Upper lobe of left lung (tissue), 6 donors: ENCODE measurements at places on chromosomes 7 and 10. TPM values are rescaled to one million over a fixed set of nuclear protein-coding genes. Genes with fewer than 3 reads are reported as not detected.

- DNase-seq: no peak
Observed at GRCh38 chr7:108467391-108467790, 11.2 kb upstream of the NRCAM start.

- DNase-seq: no peak
Observed at GRCh38 chr10:128645486-128645885, 519.3 kb upstream of the MKI67 start.

GRCh38 chr7:42742318-42742717 lies 169.6 kb downstream of the C7orf25 start:
- DNase-seq: no peak

- no peak for DNase-seq
Observed at GRCh38 chr7:15407910-15408309, 153.9 kb downstream of the AGMO start.

Gene AGMO
- not detected for total RNA-seq

DNA sequence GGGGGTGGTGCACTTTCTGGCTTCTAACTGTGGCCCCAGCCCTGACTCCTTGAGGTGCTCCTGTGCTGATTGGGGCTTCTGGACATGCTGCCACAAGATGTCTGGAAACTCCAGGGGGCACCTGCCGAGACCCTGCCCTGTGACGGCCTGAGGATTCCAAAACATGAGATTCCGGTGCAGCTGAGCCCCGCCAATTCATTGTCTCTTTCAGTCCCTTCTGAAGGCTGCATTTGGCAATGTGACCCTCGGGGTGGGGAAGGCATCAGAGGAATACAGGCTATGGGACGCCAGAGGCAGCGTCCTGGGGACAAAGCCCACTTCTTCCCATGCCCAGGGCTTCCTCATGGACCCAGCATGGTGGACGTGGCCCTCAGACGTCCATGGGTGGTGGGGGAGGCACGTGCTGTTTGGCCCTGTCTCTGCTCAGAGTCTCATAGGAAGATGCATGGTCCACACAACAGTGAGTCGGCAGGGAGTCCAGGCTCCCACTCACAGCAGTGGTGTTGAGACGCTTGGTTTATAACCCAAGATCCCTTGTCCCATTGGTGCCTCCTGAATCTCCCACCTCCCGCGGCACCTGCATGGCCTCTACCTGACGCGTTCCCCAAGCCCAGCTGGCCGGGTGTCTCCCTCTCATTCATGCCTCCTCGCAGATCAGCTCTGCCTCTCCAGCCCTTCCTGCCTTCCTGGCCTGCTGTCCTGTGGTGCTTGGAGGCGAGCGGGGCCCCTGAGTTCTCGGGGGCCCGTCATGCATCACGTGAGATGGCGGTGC lies 129.9 kb downstream of the WDR37 start:
- peak; percentile 15 for DNase-seq

Gene SLK
- total RNA-seq: 38.7 TPM

- no peak for DNase-seq
Observed at GRCh38 chr10:102157224-102157623, 5.0 kb downstream of the NOLC1 start.

- DNase-seq: no peak
Observed at GRCh38 chr10:28214219-28214618, 88.6 kb downstream of the MPP7 start.

DNA sequence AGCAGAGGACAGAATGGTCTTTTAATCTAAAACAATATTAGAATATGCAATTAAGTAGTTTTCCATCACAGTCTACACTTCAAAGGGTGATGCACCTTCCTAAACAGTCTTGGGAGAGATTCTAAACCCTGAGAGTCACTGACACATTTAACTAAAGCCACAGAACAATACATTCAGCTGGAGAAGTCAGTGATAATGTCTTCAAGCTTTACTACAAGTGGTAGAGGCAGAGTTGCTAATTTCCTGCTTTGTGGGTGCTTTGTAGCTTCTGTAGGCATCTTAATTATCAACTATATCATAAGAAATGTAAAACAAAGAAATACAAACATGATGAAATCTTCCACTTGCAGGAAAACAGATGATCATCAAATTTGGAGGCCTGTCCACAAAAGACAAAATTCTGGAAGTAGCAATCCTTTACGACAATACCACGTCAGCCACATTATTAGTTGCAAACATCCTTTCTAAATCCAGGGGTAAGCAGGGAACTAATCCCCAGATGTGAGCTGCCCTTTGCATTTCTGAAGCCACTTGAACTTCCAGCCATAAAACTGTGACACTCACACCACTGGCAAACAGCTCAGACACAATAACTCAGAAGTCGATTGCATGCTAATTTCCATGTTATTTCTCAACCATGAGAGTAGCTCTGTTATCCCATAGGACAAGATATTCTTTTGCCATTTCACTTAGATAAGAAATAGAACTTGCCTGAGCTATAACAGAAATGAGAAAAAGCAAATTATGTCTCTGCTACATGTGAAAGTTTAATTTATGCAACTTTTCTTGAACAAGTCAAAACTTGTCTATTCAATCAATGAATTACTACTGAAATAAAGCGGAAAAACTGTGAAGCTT lies 212.2 kb downstream of the FAM107B start:
- no peak for DNase-seq

DNA sequence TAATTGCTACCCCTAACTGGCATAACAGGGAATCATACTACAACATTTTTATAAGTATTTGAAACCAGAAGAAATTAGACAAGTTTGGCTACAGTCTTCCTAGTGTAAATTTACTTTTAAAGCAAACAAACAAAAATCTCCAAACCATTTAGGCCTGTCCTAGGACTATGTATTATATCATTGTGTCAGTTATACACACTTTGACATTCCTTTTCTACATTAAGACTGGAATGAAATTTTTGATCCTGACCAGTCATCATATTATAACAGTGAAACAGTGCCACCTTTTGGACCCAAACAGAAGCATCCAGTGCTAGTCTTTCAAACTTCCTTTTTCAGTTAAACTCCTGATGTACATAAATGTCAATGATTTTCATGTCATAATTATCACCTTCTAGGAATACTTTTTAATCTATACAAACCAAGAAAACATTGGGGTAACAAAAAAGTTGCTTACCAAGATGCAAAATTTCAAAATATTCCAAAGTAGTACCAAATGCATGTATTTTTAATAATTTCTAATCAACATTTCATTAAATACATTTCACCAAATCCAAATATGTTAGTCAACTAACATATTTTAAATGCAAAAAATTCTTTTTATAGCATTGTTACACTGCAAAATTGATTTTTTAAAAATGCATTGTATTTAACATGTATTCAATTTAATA lies 75.7 kb downstream of the IMMP2L start:
- no peak for DNase-seq

GRCh38 chr10:77578583-77579227 lies 58.9 kb downstream of the KCNMA1 start:
- no peak for DNase-seq
